MV-4-11 (cell line): ENCODE measurements at places on chromosomes 13 and 19.

DNA sequence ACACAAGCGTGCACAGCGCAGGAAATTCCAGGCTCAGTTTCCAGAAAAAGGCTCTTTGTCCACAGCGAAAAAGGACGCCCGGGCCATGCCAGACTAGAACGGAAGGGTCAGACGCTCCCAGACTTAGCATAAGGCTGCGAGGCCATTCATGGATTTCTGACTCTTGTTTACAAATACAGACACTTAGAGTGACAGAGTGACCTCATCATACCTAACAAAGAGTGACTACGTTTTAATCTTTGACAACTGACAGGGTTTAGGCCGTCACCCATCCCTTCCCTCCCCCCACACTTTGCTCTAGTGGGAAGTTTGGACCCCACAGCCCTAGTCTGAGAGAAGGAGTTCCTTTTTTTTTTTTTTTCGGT is 418 bp upstream of the ZNF709 start:
- no peak for DNase-seq

- DNase-seq: no peak
Measured at GRCh38 chr13:73303851-73304250, 245.0 kb downstream of the KLF5 start.

GRCh38 chr13:57734306-57734705 is 102.8 kb downstream of the PCDH17 start:
- DNase-seq: no peak

DNA sequence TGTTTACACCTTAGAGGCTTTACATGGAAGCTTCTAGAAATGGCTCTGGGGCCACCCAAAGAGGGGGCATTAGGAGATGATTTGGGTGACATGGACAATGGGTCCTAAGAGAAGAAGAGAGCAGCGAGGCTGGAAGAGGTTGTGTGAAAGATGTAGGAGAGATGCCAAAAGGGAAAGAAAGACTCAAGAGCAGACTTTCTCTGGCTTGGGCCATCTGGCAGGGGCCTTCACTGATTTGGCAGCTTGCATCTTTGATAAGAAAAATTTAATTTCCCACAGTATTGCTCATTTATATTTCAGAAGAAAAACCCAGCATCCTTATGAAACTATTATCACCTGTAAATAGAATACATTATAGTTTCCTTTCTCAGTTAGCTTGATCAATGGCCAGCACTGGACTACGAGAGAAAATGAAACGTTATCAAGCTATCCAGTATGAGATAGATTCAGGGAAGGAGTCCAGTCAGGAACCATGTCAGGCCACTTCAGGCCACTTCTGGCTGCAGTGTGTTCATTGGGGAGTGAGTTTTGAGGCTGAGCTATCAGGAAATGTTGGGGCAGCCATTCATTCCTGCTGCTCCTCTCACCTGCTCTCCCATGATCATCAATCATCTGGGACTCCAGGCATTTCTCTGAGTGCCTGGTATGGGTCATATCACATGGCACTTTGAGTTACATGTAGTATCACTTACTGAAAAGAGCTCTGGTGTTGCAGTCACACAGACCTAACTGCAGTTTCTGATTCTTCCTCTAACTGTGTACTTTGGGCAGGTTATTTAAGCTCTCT is 10.3 kb downstream of the SCEL start:
- DNase-seq: no peak

- DNase-seq: no peak
Measured at GRCh38 chr13:26508885-26509284, 48.6 kb upstream of the WASF3 start.

DNA sequence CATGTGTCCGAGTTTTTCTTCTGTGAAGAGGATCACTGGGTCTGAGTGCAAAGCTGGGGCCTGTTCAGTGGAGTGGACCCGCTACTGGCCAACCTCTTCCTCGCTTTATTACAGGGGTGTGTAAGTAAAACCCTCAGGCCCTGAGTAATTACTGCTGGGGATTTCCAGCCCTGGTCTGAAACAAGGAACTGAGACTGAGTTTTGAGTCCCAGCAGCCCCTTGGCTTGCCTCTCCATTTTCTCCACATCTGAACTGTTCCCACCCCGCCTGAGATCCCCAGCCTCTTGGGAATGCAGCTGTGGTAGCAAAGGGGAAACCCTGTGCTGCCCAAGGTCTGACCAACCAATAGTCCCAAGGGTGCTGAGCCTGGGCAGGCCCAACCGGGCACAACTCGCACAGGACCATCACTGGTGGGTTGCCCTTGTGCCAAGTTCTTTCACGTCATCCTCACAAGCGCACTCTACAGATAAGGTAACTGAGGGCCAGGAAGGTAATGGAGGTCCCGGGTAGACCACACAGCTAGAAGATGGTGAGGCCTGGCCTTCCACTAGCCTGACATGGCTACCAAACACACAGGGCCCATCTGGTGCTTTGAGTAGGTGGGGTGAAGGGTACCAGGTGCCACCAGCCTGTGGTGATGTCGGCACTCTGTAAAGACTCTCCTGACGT is 13.7 kb upstream of the SLC35E1 start:
- DNase-seq: peak; percentile 85

DNA sequence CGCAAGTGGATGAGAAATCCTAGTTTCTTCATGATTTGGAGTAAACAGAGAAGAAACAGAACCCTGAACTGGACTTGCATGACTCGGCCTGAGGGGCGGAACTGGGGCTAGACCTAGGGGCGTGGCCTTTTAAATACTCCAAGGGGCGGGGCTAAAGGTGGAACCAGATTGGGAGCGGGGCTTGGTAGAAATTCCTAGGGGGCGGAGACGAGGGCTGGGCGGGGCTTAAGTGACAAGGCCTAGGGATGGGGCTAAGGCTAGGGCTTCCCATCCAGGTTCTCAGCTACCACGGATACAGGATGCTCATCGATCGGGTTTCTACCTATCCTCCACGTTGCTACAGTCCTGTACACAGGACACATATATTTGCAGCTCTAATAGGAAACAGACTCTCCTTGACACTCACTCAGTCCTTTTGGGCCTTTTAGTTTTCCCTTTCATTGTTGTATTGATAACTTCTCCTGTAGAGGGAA is 372 bp upstream of the ZNF699 start:
- peak; percentile 97 for DNase-seq

DNA sequence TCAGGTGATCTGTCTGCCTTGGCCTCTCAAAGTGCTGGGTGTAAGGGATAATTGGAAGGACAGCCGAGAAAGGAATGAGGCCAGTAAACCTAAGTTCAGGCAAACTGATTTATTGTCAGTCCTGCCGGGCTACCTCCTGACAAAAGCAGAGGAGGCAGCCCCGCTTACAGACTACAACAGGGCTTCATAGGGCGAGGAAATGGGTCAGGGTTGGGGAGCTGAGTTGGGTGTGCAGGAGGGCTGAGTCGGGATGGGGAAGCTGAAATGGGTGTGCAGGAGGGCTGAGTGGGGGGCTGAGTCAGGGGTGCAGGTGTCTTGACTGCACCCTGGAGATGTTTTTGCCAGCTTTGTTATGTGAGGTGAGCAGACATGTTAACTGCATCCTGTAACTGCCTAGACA is 210.2 kb downstream of the SLITRK6 start:
- no peak for DNase-seq

- DNase-seq: peak; percentile 87
Measured at GRCh38 chr13:41282129-41282571, 18.8 kb upstream of the MTRF1 start.

DNA sequence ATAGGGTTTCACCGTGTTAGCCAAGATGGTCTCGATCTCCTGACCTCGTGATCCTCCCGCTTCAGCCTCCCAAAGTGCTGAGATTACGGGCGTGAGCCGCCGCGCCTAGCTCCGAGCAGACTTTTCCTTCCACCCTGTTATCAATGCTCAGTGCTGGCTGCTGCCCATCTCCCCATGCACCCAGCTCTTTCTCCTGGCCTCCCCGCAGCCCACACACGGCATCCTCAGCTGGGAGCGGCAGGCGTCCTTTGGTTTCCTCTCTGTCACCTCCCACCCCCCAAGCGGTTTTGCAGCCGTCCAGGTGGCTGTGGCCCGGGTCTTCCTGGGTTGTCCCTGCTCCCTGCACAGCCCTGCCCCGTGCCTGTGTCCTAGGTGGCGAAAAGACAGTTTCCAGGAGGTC is 12.1 kb downstream of the PRR22 start:
- no peak for DNase-seq

- DNase-seq: no peak
Measured at GRCh38 chr13:38981096-38981495, 9.5 kb downstream of the STOML3 start.

- peak; percentile 60 for DNase-seq
Measured at GRCh38 chr13:101631395-101631794, 178.9 kb downstream of the ITGBL1 start.

DNA sequence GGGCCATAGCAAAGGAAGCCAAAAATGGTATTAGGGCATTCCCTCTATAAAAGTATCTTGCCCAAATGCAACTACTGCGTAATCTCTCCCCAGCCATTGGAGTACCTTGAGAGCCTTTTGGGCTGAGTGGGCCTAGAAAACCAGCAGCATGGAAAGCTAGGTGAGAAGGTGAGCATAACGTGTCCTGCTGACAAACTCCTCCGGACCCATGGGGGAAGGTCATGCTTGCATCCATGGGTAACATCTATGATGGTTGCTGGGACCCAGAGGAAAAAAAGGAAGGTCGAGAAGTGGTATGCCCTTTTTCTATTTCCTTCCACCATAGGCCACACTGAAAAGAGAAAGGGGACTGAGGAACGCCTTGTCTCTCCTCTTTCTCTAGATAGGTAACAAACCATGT is 57.4 kb downstream of the ZNF728 start:
- DNase-seq: peak; percentile 5

DNA sequence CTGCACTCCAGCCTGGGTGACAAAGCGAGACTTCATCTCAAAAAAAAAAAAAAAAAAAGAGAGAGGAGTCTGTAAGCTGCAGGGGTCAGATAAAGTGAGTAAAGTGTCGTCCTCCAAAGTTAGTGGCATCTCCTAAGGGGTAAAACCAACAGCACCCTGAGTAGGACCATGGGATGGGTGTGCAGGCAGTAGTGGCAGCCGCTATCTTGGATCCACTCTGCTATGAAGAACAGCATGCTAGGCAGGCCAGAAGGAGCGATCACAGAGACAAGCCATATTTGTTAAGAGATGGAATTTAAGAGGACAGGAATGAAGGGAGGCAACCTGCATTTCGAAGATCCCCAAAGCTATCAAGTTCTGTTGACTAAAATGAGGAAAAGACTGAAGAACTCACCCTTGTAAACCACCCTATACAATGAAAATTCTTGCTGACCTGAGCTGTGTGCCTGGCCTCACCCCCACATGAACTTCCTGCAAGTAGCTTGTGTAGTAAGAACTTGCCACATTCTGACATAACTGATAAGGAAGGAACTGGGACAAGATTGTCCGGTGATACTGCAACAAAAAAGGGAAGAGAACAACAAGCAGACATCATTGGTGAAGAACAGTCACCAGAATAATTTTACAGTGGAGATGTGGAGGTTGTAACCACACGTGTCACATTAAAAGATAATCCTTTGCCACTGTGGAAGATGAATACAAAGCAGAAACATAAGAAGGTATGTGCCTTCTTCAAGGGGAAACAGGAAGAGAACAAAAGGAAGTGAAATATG is 16.2 kb downstream of the DPY19L3 start:
- peak; percentile 99 for DNase-seq

DNA sequence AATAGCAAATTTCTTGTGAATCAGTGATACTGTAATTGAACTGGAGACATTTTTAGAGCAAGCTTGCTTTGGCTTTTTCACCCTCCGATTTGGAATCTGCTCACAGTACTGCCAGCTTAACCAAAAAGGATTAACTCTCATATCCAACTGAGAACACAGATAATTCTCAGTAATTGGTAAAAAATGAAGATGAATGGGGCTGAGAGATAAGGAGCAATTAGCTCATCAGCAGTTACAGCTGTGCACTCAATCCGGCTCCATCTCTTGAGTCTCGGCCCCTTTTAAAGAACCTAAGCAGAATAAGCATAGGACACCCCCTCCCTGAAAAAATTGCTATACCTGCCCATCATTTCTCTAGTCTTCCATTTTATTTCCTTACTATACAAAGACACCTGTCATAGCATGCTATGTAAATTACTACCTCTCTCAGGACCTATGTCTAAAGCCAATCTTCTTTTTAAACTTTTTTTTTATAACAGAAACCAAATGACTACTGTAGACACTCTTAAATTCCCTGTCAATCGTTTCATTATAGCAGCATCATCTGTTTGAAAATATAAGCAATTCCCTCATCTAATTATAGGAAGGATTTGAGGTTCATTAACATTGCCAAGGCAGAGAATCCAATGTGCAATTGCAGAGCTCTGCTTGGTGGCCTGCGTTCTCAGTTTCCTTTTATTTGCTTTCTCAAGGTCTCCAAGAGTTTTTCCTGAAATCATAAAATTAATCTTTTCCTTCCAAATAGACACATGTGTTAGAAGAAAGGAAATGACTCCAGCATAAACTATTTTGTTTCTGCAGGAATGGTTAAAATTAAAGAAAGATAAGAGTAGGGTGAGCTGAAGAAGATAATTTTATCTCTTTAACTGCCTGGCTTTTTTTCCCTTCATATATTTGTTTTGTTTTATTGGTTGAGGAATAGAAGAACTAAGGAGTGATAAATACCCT is 242.1 kb downstream of the DACH1 start:
- DNase-seq: no peak

- DNase-seq: no peak
Measured at GRCh38 chr13:25046274-25046984, 49.5 kb upstream of the PABPC3 start.

- DNase-seq: peak; percentile 0
Measured at GRCh38 chr13:67833564-67833963, 603.4 kb upstream of the PCDH9 start.

DNA sequence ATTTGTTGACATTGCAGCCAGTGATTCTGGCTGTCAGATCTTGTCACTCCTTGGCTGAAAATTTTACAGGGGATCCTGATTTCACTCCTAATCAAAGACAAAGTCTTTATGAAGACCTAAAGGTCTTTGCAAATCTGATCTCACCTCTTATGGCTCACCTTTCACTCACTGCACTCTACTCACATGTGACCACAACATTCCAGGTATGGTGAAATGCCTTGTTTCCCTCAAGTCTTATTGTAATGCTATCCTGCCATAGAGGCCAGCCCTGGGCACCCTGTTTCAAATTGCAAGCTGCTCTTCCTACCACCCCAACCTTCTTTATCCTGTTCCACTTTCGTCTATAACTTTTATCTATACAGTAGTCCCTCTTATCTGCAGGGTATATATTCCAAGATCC is 200.1 kb downstream of the NDFIP2 start:
- DNase-seq: no peak
